ENCODE measurements at places on chromosomes 7 and 10. TPM values are rescaled to one million over a fixed set of nuclear protein-coding genes. Genes with fewer than 3 reads are reported as not detected.

PLEKHS1 gene
- not detected for polyA plus RNA-seq

THSD7A gene
- polyA plus RNA-seq, result 0.11 TPM

DEPP1 gene
- polyA plus RNA-seq, result 37.9 TPM

DNA sequence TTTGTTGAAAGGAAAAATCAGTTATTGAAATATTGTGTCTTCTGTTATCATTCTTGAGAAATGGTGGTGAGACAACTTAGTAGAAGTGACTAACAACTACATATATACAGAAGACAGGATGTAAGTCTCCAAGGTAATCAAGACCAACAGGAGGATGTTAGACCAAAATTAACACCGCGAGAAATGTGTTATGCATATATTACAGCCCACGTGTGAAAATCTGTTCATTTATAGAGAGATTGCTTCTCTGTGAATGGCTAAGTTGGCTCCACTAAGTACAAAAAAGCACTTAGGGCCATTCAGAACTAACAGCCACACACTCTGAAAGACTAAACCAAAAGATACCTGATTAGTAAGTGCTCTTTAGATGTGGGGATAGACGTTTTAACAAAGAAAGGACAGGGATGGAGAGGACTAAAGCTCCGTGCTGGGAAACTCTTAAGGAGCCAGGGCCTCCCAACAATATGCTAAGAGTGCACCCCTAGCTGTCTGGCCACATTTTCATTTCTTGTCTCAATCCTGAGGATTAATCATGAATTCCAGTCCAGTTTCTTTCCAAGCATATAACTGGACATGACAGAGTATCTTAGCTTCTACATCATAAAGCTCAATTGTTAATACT, 26.5 kb downstream of the HDAC9 start:
- no peak overlapping the region for H3K27ac ChIP-seq
- peaks cover 36% of the 10 kb centered on the region for H3K4me1 ChIP-seq
- DNase-seq, result no peak
- no peaks in the 10 kb centered on the region for H3K36me3 ChIP-seq
- H3K4me3 ChIP-seq, result no peak overlapping the region

WASL gene
- polyA plus RNA-seq, result 23.3 TPM

DNA sequence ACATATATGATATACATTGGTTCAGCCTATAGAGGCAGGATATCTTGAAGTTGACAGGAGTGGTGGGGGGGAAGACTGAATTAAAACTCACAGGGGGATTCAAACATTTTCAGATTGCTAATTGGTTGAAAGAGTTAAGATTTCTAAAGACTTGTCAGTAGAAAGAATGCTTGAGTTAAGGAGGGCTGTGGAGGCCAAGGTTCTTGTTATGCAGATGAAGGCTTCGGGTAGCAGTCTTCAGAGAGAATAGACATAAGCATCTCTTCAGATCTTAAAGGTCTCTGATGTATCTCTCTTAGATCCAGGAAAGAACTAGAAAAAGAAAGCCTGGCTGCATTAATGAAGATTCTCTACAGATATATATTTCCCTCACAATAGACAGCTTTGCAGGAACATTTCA, 209.8 kb upstream of the SEMA3D start:
- no peak overlapping the region for H3K4me3 ChIP-seq
- H3K27me3 ChIP-seq, result no peaks in the 10 kb centered on the region
- no peaks in the 10 kb centered on the region for H3K4me1 ChIP-seq
- H3K27ac ChIP-seq, result no peak overlapping the region
- no peak for DNase-seq
- no peaks in the 10 kb centered on the region for H3K36me3 ChIP-seq

GRCh38 chr7:80603940-80604339, 34.5 kb upstream of the CD36 start:
- H3K36me3 ChIP-seq, result no peaks in the 10 kb centered on the region
- peak overlapping the region; percentile 61 for H3K27ac ChIP-seq
- H3K4me3 ChIP-seq, result peak overlapping the region; percentile 56
- no peaks in the 10 kb centered on the region for H3K27me3 ChIP-seq

DNA sequence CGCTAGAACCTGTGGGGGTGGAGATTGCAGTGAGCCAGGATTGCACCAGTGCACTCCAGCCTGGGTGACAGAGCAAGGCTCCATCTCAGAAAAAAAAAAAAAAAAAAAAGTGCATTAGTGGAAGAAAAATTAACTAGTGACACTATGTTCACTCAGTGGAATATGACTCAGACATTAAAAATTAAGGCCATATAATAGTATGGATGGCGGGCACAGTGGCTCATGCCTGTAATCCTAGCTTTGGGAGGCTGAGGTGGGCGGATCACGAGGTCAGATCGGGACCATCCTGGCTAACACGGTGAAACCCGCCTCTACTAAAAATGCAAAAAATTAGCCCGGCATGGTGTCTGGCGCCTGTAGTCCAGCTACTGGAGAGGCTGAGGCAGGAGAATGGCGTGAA, 3.4 kb downstream of the PHYH start:
- H3K27ac ChIP-seq, result no peak overlapping the region
- peaks cover 45% of the 10 kb centered on the region for H3K36me3 ChIP-seq
- no peaks in the 10 kb centered on the region for H3K27me3 ChIP-seq
- peaks cover 22% of the 10 kb centered on the region for H3K4me1 ChIP-seq
- DNase-seq, result no peak
- no peak overlapping the region for H3K4me3 ChIP-seq

MKX gene
- 0.06 TPM for polyA plus RNA-seq

MSMB gene
- polyA plus RNA-seq, result not detected

Measured in heart left ventricle (tissue), 16 donors.